Activated T-cell treated with anti-CD3 and anti-CD28 coated beads for 4 hours (primary cell): ENCODE measurements at places on chromosomes 1 and 21.

DNA sequence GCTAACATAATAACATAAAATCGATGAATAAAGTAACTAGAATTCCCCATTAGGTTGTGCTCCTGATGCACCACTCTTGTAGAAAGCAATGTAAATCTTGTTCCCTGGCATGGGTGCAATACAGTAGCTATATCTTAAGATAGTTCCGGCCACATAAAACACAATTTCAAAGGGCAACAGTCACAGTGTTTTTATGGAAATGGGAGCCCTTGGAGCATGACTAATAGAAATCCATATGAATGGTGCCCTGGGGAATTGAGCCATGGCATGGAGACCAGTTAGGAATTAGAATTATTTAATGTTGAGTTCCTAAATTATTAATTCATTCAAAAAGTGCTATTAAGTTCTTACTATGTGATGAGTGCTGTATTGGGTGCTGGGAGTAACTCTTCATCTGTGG is 118.7 kb downstream of the KCNK2 start:
- no peak for DNase-seq

GRCh38 chr1:77504986-77505385 is 177.5 kb downstream of the ZZZ3 start:
- DNase-seq = no peak

DNA sequence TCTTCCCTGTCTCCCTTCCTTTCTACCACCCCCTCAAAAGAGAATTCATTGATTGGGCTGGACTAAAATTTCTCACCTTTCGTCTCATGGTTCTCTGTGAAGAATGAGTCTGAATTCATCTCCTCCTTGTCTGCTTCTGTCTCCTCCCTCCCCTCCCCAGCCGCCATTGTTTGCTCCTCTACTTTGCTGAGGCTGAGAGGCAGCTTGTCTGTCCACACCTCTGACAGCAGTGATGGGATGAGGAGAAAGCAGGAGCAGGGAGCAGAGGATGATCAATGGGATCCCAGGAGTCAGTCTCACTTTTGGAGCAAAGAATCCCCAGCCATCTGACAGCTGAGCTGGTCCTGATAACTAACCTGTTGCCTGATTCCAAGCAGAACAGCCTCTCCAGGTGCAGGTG is 2.5 kb downstream of the ILDR2 start:
- DNase-seq = no peak

DNA sequence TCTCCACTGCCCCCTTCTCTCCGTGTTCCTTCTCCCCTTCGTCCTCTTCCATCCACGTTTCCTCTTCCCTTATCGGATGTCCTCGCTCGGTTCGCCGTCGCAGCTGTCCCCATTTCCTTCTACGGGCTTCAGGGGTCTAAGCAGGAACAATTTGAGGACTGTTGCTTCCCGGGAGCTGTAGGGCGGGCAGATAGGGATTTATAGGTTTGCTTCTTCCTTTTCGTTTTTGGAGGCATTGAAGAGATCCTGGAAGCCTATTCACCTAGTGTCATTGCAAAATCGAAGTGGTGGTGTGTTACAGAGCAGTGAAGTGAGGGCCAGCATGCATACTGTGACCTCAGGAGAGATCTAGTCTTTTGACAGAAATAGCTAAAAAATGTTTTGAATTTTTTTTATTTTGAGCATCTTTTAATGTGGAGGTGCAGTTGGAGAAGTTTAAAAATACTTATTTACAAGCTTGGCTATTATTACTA is 897 bp downstream of the ZYG11B start:
- no peak for DNase-seq

GRCh38 chr1:38474738-38475623 is 384.6 kb downstream of the RRAGC start:
- DNase-seq = no peak

DNA sequence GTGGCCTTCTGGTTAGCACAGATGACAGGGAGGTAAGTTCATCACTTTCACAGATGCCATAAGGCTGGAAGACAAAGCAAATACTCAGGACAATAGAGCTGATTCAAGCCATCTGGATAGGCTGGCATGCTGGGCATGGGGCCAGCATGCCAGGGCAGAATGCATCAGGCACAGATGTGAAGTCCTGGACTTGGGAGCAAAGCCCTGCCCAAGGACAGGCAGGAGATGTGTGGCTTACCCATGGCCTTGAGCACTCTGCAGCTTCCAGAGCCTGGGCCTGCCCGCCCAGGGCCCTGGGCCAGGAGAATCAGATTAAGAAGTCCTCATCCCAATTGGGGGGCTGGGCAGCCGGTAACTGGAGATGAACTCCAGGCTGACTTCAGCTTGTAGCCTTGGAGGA is 135.7 kb upstream of the ZC3H12A start:
- no peak for DNase-seq

DNA sequence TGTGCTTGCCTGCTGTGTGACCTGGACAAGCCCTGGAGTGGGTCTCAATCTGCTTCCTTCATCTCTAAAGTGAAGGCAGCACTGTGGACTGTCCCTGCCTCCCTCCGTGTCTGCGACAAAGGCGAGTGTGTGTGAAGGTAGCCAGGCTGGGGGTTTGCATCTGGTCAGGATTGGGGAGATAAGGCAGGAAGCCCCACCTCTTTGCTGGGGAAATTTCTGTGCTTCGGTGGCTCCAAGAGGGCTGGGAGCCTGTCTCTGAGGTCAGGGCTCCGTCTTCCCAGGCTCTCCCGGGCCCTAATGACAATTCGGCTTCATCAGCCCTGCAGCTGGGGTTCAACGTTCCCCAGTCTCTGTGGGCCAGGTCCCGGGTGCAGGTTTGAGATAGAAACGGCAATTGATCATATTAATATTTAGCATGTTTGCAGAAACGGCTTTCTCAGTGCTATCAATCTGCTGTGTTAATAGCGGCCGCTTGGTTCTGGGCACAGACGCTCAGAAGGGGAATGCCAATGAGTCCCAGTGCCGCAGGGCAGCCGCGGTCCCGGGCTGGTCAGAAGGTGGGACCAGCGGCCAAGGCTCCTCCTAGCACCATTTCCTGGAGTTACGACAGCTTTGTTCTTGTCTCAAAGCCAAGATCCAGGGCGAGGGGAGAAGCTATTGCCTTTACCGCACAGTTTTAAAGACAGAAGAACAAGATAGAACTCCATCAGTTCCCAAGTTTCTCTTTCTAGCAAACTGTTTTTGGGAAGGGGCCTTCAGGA is 105.7 kb downstream of the PRDM16 start:
- DNase-seq = no peak

- no peak for DNase-seq
Measured at GRCh38 chr1:91622616-91623015, 122.0 kb downstream of the CDC7 start.
